ENCODE measurements at places on chromosomes 5 and 9.

DNA sequence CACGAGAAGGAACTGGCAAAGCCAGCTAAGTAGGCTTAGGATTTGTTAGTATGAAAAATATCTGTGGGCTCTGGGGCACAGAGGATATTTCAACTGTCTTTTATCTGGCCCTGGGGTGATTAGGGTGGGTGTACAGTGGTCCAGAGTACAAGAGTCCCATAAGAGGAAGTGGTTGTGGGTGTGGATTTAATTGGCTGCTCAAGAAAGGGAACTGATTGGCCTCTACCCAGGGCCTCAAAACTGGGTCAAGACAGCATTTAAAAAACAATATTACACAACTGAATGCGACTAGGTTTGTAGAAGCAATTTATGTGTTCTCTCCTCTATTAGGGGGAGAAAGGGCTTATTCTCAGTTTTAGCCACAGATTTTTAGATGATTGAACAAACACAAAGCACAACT, 1353.4 kb upstream of the WWC1 start:
- no peak for DNase-seq

GRCh38 chr5:165673499-165673898, 2168.1 kb downstream of the MAT2B start:
- DNase-seq = no peak

GRCh38 chr9:33049680-33050361, 24.7 kb downstream of the DNAJA1 start:
- no peak for DNase-seq

GRCh38 chr5:134133188-134133994, 18.9 kb downstream of the TCF7 start:
- no peak for DNase-seq

GRCh38 chr5:91170266-91170665, 212.9 kb downstream of the ARRDC3 start:
- no peak for DNase-seq

DNA sequence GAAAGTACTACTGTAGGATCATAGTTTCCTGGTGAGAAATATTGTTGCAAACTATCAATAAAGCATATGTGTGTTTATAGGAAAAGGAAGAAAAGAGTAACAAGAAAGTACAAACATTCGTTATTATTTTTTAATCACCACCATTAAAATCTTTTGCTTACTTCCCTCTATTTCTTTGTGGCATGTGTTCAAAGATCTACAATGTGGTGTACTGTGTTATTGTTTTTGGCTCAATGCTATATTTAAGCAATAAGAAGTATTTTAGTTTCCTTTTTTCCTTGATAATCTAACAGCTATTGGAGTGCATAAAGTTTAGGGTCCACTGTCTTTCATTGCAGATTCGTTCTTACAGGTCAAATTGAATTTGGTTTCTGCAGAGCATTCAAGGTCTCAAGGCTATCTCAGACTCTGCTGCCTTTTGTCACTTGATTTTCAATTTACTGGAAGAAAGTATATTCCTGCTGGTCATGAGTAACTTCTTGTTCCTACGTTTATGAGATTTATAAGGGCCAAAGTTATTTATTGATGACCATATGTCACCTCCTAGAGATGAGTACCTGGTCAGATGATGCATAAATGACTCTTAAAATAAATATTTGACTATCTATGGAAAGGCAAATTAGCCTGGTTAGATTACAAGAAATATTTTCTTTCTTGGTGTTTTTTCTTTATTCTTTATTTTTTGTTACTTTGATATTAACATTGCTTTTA, 323.0 kb downstream of the TMEM167A start:
- DNase-seq = no peak

- DNase-seq = no peak
Observed at GRCh38 chr5:154494036-154494435, 16.0 kb upstream of the HAND1 start.

DNA sequence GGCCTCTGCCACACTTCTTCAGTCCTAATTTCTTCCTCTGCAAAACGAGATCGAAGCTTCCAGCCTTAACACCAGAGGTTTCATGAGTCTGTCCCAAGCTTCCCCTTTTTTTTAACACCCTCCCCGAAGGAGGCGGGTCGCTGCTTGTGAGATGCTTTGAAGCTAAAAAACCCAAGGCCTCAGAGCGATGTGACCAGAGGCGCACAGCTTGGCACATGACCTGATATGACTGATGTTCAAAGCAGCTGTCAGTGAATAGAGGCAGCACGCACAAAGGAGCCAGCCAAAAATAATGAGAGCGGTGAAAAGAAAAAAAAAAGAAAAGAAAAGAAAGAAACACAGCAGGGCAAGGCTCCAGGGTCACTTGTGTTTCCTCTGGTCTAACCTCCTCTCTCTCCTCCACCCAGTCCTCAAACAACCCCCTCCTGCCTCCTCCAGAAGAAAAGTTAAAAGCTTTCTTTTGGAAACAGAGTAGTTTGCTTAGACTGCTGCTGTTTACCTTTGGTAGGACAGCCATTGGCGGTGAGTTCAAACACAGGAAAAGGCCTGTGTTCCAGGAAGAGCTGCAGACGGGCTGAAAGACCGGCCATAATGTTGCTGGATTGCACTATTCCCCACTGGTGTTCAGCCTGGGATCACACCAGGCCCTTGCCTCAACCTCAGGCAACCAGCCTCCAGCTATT, 10.9 kb upstream of the ZNF366 start:
- DNase-seq = no peak

- DNase-seq = no peak
Observed at GRCh38 chr5:34610546-34610945, 45.6 kb upstream of the RAI14 start.

- DNase-seq = no peak
Observed at GRCh38 chr5:95027151-95027721, 257.7 kb downstream of the MCTP1 start.

- no peak for DNase-seq
Observed at GRCh38 chr9:126164796-126165525, 161.7 kb upstream of the MVB12B start.

GRCh38 chr5:136145030-136145429, 12.4 kb downstream of the SMAD5 start:
- DNase-seq = no peak

Measured in T1000 (cell line).